Activated CD4-positive, alpha-beta T cell treated with anti-CD3 and anti-CD28 coated beads, Interleukin-2, amount 10 ng/mL, durations not matched to agents 7 days and 5 days (primary cell): ENCODE measurements at places on chromosomes 13 and 19. TPM values are rescaled to one million over a fixed set of nuclear protein-coding genes. Genes with fewer than 3 reads are reported as not detected.

DNA sequence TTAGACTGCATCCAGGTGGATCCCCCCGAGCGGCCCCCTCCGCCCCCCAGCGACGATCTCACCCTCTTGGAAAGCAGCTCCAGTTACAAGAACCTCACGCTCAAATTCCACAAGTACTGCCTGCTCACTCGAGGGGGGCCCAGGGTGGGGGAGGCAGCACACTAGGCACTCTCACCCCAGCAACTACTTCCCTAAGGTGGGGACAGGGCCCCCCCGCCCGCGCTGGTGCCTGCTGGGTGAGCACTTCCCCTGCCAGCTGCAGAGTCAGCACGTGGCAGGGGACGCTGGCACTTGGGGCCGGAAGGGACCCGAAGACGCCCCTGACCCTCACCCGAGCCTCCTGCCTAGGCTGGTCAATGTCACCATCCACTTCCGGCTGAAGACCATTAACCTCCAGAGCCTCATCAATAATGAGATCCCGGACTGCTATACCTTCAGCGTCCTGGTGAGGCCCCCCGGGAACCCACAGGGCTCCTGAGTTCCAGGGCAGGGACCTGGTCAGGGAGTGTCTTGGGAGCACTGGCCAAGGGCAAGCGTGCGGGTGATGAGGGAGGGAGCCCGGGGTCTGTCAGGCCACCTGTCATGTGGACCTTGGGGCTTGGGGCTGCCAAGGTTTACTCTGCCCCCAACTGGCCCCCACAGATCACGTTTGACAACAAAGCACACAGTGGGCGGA is 5.2 kb downstream of the MCOLN1 start:
- H3K4me3 ChIP-seq, result no peak overlapping the region
- no peak for DNase-seq

DNA sequence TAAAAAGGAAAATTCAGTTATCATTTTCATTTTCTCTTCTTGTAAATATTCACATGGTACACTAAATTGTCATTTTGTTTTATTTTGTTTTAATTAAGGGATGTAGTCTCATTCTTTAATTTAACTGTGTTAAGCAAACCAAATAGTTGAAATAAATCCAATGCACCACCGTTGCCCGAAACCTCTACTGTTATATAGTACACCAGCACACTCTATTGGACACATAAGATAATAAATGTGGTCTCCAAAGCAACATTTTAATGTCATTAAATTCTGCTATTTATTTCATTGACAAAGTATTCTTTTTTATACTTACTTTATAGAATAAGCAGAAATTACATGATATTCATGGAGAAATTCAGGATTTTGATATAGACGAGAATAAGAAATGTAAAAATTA is 156.4 kb upstream of the FREM2 start:
- no peaks in the 10 kb centered on the region for H3K4me1 ChIP-seq
- H3K27me3 ChIP-seq, result peaks cover 4% of the 10 kb centered on the region
- H3K27ac ChIP-seq, result no peak overlapping the region
- DNase-seq, result no peak
- no peaks in the 10 kb centered on the region for H3K36me3 ChIP-seq
- no peak overlapping the region for H3K4me3 ChIP-seq

- H3K36me3 ChIP-seq, result no peaks in the 10 kb centered on the region
- no peak overlapping the region for H3K27ac ChIP-seq
- no peak overlapping the region for H3K4me3 ChIP-seq
- H3K27me3 ChIP-seq, result peaks cover 7% of the 10 kb centered on the region
- DNase-seq, result no peak
- peaks cover 2% of the 10 kb centered on the region for H3K4me1 ChIP-seq
Measured at GRCh38 chr13:46860722-46861121, 36.1 kb downstream of the HTR2A start.

DNA sequence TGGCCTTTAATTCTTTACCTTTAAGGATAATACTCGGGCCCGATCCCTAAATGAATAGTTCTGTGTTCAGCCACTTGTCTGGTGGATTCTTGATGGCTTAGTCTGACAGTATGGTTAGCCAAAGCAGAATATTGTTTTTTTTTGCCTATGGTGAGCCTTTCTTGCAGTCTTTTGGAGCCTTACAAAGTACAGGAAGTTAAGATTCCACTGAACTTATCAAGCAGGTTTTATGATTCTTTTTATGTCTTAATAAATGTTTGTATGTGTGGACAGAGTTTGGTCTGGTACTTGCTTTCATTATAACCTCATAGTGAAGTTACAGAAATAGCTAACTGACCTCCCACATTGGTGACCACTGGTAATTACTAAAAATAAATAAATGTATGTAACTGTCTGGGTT is 17.1 kb downstream of the PCCA start:
- DNase-seq, result no peak
- peaks cover 7% of the 10 kb centered on the region for H3K36me3 ChIP-seq
- H3K4me3 ChIP-seq, result no peak overlapping the region
- H3K4me1 ChIP-seq, result peaks cover 3% of the 10 kb centered on the region
- H3K27ac ChIP-seq, result no peak overlapping the region

DNA sequence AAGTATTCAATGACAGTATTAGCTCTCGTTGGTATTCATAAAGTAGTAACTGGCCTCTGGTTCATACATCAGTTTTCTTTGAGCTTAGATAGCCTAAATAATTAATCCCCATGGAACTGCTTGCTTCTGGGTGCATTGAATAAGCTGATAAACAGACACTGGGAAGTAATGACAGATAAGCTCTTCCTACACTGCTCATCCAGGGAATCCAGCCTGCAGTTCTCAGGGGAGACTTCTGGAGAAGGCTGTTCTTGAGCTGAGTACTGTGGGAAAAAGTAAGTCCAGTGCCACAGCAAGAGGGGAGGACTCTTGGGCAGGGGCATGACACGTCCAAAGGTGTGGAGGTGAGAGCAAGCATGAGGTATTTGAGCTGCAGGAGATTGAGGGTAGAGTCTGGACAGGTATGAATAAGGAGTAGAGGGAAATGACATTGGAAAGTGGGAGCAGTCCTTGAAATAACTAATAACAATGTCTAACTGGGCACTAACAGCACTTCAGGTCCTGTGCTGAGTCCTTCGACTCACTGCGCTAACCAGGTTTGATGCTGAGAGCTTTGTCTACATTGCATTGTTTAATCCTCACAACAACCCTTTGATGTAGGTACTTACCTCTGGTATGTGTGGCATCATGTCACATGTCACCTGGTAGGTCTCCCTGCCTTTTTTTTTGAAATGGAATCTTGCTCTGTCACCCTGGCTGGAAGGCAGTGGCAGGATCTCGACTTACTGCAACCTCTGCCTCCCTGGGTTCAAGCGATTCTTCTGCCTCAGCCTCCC is 7.2 kb downstream of the GARRE1 start:
- H3K4me1 ChIP-seq, result peaks cover 40% of the 10 kb centered on the region
- no peak overlapping the region for H3K4me3 ChIP-seq
- H3K27me3 ChIP-seq, result no peaks in the 10 kb centered on the region
- no peak overlapping the region for H3K27ac ChIP-seq
- H3K36me3 ChIP-seq, result peaks cover 5% of the 10 kb centered on the region
- no peak for DNase-seq

GRCh38 chr19:40959338-40959737 is 31.7 kb upstream of the CYP2B6 start:
- H3K27me3 ChIP-seq, result peaks cover 27% of the 10 kb centered on the region
- DNase-seq, result no peak
- peaks cover 2% of the 10 kb centered on the region for H3K36me3 ChIP-seq
- H3K27ac ChIP-seq, result no peak overlapping the region

NCCRP1 gene
- total RNA-seq, result not detected

FREM2 gene
- total RNA-seq, result not detected

ZNF264 gene
- 30.9 TPM for total RNA-seq
